ENCODE measurements at places on chromosomes 13 and 19. TPM values are rescaled to one million over a fixed set of nuclear protein-coding genes. Genes with fewer than 3 reads are reported as not detected.

ZNF555 gene
- 7.5 TPM for total RNA-seq

FCAR gene
- not detected for total RNA-seq

FUT1 gene
- 1.5 TPM for total RNA-seq

F10 gene
- 0.22 TPM for total RNA-seq

CYP2S1 gene
- 0.39 TPM for total RNA-seq

MADCAM1 gene
- 0.11 TPM for total RNA-seq

COX6B2 gene
- total RNA-seq = 0.79 TPM

GPR32 gene
- not detected for total RNA-seq

PCSK4 gene
- 2.5 TPM for total RNA-seq

VSTM2B gene
- not detected for total RNA-seq

PCDH17 gene
- 0.43 TPM for total RNA-seq

GNG7 gene
- total RNA-seq = 0.11 TPM

ZNF556 gene
- not detected for total RNA-seq

ERICH4 gene
- total RNA-seq = not detected

LILRA6 gene
- not detected for total RNA-seq

TUBB4A gene
- total RNA-seq = not detected

NUMBL gene
- total RNA-seq = 39.3 TPM

LYL1 gene
- total RNA-seq = 3.1 TPM

PTH2 gene
- total RNA-seq = not detected

RFPL4A gene
- not detected for total RNA-seq

IZUMO2 gene
- total RNA-seq = 0.39 TPM

ZNF491 gene
- 3.5 TPM for total RNA-seq

C3 gene
- 0.33 TPM for total RNA-seq

KIR3DL2 gene
- total RNA-seq = not detected

FCGBP gene
- 0.22 TPM for total RNA-seq

KLK5 gene
- not detected for total RNA-seq

LRRC8E gene
- 11.8 TPM for total RNA-seq

SLC44A2 gene
- total RNA-seq = 341 TPM

CALR3 gene
- total RNA-seq = not detected

FPR3 gene
- total RNA-seq = not detected

S1PR2 gene
- 10.6 TPM for total RNA-seq

ZNF154 gene
- total RNA-seq = 5.1 TPM

RNF225 gene
- total RNA-seq = 2.8 TPM

UNC13A gene
- 0.39 TPM for total RNA-seq

CACNA1A gene
- 0.39 TPM for total RNA-seq

ZNF177 gene
- 1.2 TPM for total RNA-seq

KIR2DL3 gene
- total RNA-seq = not detected

CYP2A7 gene
- not detected for total RNA-seq

ZNF878 gene
- total RNA-seq = 0.98 TPM

FBN3 gene
- total RNA-seq = not detected

FXYD3 gene
- total RNA-seq = not detected

KIR2DL1 gene
- not detected for total RNA-seq

IGFL3 gene
- total RNA-seq = not detected

TYROBP gene
- total RNA-seq = not detected

C19orf38 gene
- total RNA-seq = 0.65 TPM

CCNA1 gene
- not detected for total RNA-seq

ZSWIM9 gene
- 2.1 TPM for total RNA-seq

KLK4 gene
- total RNA-seq = not detected

ZNF417 gene
- 24.4 TPM for total RNA-seq

LENG9 gene
- 34.9 TPM for total RNA-seq

FOSB gene
- 32.8 TPM for total RNA-seq

CGB5 gene
- not detected for total RNA-seq

CYP4F11 gene
- total RNA-seq = not detected

TSHZ3 gene
- 2.4 TPM for total RNA-seq

FDX2 gene
- total RNA-seq = 10.6 TPM

MAP2K2 gene
- 157 TPM for total RNA-seq

DGKH gene
- 5.5 TPM for total RNA-seq

ETV2 gene
- total RNA-seq = not detected
